ENCODE measurements at places on chromosomes 4 and X.

- no peak for DNase-seq
These were observed 41.8 kb upstream of the WWC2 start for GRCh38 chr4:183057255-183057654.

GRCh38 chrX:69493193-69493592, 10.9 kb upstream of the NALF2 start:
- no peak for DNase-seq

DNA sequence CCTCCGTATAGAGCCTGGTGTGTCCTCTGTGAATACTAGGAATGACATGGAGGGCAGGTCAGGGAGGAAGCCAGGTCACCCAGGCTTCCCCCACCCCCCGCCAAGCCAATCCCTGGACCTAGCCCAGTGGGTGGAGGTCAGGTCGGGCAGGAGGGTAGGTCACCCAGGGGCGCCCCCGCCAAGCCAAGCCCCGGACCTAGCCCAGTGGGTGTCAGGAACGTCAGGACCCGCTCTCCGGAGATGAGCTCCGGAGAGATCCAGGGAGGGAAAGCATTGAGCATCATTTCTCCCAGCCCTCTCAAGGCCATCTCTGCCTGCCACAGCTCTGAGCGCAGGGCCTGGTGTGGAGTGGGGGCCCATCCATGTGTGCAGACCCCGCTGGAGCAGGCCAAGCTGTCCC, 48.6 kb downstream of the WFS1 start:
- DNase-seq, result no peak

- peak; percentile 82 for DNase-seq
These were observed 89.7 kb downstream of the TMEM131L start for GRCh38 chr4:153555730-153556434.

DNA sequence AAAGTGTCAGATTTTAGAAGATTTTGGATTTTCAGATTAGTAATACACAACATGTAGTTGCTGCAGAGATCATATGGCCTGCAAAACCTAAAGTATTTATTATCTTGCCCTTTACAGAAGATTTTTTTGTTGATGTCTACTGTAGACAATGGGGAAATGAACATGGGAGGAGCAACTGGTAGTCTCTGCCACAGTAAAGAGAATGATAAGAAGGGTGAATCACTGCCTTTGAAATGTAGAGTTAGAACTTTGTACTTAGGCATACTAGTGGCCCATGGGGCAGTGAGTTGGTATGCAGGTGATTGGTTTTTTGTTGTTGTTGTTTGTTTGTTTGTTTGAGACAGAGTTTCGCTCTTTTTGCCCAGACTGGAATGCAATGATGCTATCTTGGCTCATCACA, 50.1 kb downstream of the GAB1 start:
- no peak for DNase-seq

DNA sequence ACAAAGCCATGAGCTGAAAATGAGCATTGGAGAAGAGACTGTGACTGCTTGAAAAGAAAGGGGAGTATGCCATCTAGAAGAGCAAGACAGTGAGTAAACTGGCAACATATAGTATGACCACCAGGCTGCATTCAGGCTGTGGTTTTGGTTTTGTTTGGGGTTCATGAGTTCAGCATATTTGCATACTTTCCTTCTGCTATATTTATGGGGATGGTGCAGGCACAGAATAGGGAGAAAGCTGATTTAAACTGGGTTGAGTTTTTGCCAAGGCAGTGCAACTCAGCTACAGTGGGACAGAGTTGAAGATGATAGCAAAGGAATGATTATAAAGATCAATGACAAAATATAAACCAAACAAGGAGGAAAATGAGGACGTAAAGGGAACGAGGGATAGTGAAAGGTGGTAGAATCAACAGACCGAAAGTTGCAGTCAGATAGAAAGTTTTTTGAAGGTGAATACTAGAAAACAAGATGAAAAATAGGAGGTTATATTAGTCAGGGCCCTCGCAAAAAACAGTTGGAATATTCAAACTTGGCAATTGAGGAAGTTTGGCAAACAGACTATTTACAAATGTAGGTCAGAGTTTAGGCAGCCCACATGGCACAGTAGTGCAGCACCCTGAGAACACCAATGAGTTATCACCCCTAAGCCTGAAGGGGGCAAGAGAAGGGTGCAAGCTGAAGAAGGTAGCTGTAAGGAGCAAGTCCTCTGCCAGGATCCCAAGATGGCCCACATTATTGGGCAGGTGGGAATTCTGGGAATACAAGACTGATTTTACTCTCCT, 114.8 kb upstream of the MAP9 start:
- DNase-seq, result peak; percentile 17

DNA sequence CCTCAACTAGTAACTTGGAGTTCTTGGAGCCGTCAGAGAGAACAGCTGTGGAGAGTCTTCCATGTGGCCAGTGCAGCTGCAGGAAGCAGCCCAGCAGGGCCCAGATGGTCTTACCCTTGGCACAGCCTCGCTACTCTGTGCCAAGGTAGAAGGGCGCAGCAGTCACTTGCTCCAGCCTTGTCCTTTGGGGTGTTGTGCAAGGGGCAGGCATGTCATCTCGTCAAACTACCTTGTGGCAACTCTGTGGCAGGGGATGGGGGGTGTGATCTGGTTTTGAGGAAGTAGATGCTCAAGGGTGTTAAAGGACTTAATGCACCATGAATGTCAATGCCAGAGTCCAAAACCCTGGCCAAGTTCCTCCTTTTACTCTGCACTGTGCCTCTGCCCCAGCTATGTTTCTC, 34.2 kb upstream of the TBC1D14 start:
- DNase-seq, result no peak

- DNase-seq, result peak; percentile 98
These were observed 32.4 kb upstream of the MYOZ2 start for GRCh38 chr4:119103263-119103662.

- DNase-seq, result peak; percentile 38
These were observed 11.8 kb upstream of the SH3RF1 start for GRCh38 chr4:169282429-169283113.

DNA sequence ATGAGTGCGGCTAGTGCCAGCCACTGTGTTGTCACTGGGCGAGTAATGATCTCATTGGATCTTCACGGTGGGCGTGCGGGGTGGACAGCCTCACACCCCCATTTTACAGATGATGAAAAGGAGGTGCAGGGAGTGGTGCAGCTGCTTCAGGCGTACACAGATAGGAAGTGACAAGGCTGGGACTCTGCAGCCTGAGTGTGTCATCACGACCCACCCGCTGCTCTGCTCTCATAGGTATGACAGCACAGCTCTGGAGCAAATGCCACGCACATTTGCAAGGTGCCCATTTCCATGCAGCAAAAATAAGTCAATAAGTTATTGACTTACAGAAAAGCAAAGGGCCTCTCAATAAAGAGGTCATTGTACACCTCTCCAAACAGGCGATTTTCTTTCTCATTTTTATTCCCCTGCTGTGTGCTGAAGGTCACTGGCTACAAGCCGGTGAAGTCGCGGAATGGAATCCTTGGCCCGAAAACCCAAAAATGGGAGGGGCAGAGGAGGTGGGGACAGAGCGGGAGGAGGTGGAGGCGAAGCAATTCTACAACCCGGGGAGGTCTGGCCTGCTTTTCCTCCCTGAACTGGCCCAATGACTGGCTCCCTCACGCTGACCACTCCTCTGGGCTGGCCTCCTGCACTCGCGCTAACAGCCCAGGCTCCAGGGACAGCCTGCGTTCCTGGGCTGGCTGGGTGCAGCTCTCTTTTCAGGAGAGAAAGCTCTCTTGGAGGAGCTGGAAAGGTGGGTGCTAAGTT, at the start of gene SOD3:
Gene SOD3 (plus strand): TSS at position 658 of the 750 bp plus-strand sequence. CDS start 3,949 bp downstream, outside the sequence.
- peak; percentile 61 for DNase-seq

GRCh38 chr4:93178279-93178678, 650.3 kb upstream of the ATOH1 start:
- no peak for DNase-seq

GRCh38 chr4:171813526-171814250, 484 bp downstream of the GALNTL6 start:
- DNase-seq, result peak; percentile 41

DNA sequence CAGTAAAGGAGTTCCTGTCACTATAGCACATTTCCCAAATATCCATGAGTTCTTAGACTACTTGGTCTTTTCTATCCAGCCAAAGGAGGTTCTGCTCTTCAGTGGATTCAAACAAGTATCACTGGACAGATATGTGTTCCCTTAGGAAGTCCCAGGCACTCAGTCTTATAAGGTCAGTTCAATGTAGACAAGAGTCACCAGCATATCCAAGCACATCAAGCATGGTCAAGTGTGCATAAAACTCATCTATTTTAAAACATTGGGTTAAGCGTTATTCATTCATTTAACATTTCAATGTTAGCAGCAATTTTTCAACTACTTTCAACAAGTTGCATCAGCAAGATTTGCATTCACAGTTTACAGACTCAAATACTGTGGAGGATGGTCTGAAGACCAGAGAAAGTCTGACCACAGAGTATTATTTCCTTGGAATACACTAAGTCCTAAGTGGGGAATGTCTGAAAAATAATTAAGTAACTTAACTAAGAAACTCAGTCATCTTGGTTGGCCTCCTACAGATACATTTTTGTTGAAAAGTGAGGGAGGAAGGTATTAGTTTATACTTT, 630.5 kb upstream of the IGFBP7 start:
- DNase-seq, result no peak

- DNase-seq, result peak; percentile 69
These were observed 15.0 kb downstream of the AGA start for GRCh38 chr4:177427192-177427591.

- peak; percentile 72 for DNase-seq
These were observed 91.0 kb upstream of the BCOR start for GRCh38 chrX:40188573-40189417.

DNA sequence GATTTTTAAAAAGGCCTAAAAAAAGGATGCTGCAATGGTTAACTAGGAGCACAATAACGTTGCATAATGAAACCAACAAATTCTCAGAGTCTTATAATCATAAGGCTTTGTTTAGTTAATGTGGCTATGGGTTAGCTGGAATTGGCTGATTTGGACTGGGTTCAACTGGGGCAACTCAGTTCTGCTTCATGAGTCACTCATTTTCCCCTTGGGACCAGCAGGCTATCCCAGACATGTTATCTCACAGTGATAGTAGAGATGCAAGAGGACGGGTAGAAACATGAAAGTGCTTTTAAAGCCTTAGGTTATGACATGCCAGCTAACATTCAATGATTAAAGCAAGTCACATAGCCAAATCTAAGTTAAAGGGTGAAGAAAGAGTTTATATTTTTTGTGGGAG, 189.2 kb upstream of the GK2 start:
- peak; percentile 74 for DNase-seq

DNA sequence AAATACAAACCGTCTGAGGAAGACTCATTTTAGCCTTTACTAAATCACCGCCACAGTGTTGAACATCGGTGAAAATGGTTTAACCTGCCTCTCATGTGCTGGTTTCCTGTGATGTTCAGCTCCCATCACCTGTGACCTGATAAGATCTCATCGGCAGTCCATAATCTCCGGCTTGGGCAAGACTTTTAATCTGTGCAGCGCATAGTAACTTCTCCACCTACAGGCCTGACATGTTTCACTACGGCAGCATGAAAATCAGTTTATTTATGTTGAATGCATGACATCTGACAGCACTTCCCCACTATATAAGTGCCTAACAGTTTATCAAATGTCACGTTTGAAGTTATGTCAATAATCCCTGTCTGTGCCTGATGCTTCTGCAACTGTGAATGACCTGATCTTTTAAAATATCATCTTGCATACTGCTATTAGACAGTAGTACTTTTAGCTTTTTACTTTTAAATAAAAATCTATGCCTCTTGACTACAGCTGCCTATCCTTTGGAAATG, 1919.8 kb upstream of the AGA start:
- DNase-seq, result no peak

Data from fibroblast of skin of right quadriceps (primary cell).